ENCODE measurements at places on chromosomes 7 and 10. TPM values are rescaled to one million over a fixed set of nuclear protein-coding genes. Genes with fewer than 3 reads are reported as not detected.

GRCh38 chr7:158023681-158024350 is 563.8 kb downstream of the PTPRN2 start:
- H3K27me3 ChIP-seq = peaks cover 6% of the 10 kb centered on the region
- peaks cover 25% of the 10 kb centered on the region for H3K36me3 ChIP-seq
- H3K27ac ChIP-seq = no peak overlapping the region
- H3K4me3 ChIP-seq = no peak overlapping the region

DNA sequence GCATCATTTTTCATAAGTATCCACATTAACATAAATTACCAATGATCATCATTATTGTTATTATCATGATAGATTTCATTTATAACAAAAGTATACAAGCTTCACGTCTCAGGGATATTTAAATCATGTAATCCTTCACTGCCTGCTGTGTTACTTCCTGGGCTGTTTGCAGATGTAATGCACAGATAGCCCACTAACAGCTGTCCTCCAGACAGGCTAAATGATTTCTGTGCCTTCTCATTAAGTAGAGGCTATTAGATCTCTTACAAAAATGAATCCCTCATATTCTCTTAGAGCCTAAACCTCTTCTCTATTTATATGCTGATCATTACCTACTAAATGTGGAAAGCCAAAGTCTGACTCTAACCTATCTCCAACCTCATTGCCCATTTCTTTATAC is 9.3 kb downstream of the PCLO start:
- peaks cover 3% of the 10 kb centered on the region for H3K27me3 ChIP-seq
- no peaks in the 10 kb centered on the region for H3K36me3 ChIP-seq
- no peak overlapping the region for H3K27ac ChIP-seq

- no peak overlapping the region for H3K27ac ChIP-seq
- H3K4me3 ChIP-seq = no peak overlapping the region
- no peaks in the 10 kb centered on the region for H3K4me1 ChIP-seq
Measured at GRCh38 chr10:74160013-74160412, 9.0 kb downstream of the ADK start.

DNA sequence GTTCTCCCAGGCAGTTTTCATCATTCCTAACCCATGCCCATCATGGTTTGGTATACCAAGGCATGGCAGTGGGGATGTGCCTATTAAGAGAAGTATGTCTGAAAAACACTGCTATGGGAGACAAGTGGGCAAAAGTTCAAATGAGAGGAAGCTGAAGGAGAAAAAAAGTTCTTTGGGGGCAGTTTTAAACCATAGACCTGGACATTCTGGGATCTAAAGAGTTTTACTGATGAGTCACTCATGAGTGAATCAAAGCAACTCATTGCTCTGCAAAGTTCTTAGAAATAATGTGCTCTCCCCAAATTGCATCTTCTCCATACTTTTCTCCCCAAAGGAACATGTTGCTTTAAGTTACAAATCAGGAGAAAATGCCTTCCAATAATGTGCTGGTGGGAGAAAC is 256.9 kb upstream of the MTPN start:
- H3K27ac ChIP-seq = no peak overlapping the region
- H3K4me3 ChIP-seq = no peak overlapping the region
- H3K4me1 ChIP-seq = no peaks in the 10 kb centered on the region
- peaks cover 8% of the 10 kb centered on the region for H3K36me3 ChIP-seq
- no peak for DNase-seq
- H3K27me3 ChIP-seq = peaks cover 7% of the 10 kb centered on the region

The RPEL1 gene
- not detected for total RNA-seq

DNA sequence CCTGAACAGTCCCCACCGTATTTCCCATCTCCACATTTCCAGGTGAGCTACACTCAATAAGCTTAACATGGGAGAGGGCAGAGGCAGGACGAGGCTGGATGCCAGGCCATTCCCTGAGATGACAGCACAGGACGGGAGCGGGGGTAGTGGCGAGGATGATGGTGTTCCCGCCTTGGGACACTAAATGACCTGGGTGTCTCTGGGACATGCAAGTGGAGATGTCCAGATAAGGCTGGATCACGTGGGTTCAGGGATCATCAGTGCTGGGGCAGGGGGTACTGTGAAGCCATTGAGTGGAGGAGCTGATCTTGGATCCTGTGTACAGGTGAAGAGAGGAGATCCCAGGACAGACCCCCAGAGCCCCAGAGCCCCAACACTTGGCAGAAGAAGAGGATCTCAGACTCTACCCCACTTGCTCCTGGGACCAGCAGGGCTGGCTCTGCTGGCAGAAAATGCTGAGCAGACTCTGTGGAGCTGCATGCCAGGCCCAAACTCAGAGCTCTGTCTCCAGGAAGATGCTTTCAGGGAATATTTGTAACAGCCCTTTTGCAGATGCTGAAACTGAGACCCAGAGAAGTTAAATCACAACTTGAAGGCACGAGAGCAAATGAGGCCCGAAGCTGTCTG is 29.7 kb upstream of the HSPA12A start:
- DNase-seq = no peak
- H3K4me3 ChIP-seq = no peak overlapping the region
- peaks cover 4% of the 10 kb centered on the region for H3K36me3 ChIP-seq
- H3K27ac ChIP-seq = no peak overlapping the region

DNA sequence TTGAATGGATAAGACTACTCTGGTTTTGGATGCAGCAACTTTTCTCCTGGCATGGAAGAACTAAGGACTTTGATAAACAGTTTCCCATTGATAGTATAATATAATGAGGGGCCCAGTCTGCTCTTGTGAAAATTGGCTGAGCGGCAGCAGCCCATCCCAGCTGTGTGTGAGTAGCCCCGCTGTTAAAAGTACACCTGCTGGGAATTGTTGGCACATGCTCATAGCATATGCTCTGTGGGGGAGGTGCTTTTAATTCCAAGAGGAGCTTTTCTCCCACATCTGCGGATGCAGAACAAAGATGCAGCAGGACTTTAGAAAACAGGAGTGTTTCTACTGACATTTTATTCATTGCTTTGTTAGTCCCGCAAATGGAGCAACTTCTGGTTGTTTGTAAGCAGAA is 19.0 kb downstream of the SRI start:
- H3K36me3 ChIP-seq = peaks cover 19% of the 10 kb centered on the region
- no peak overlapping the region for H3K27ac ChIP-seq
- DNase-seq = no peak
- no peak overlapping the region for H3K4me3 ChIP-seq
- H3K4me1 ChIP-seq = peaks cover 11% of the 10 kb centered on the region

The MET gene
- 35.1 TPM for total RNA-seq

The AGR3 gene
- not detected for total RNA-seq

The PRRT4 gene
- 10.8 TPM for total RNA-seq

- no peaks in the 10 kb centered on the region for H3K36me3 ChIP-seq
- peaks cover 2% of the 10 kb centered on the region for H3K4me1 ChIP-seq
- DNase-seq = no peak
- no peak overlapping the region for H3K27ac ChIP-seq
Measured at GRCh38 chr7:42645906-42646305, 266.0 kb downstream of the C7orf25 start.

GRCh38 chr10:95729323-95730055 is 26.5 kb upstream of the ENTPD1 start:
- DNase-seq = no peak
- H3K4me3 ChIP-seq = no peak overlapping the region
- H3K4me1 ChIP-seq = peaks cover 28% of the 10 kb centered on the region
- peak overlapping the region; percentile 99 for H3K27ac ChIP-seq
- H3K36me3 ChIP-seq = peaks cover 8% of the 10 kb centered on the region
- peaks cover 3% of the 10 kb centered on the region for H3K27me3 ChIP-seq

DNA sequence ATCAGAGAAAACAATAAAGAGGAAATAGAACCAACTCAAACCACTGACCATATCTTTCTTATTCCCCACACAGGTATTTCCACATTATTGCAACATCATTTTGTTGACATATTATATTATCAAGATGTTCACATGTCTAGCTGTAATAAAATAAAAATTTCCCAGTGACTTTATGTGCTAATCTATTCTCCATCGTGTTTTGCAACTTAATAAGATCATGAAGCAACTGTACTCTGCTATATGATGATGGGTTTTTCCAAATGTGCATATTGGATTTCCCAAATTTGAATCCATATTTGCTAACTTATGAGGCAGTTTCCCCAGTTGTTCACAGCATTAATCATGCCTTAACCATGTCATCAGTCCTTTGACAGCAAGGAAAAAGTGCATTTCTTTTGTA is 127.8 kb downstream of the ITGB8 start:
- DNase-seq = no peak
- H3K4me1 ChIP-seq = no peaks in the 10 kb centered on the region
- no peak overlapping the region for H3K4me3 ChIP-seq
- no peaks in the 10 kb centered on the region for H3K36me3 ChIP-seq
- H3K27me3 ChIP-seq = no peaks in the 10 kb centered on the region

- H3K36me3 ChIP-seq = no peaks in the 10 kb centered on the region
- no peak overlapping the region for H3K27ac ChIP-seq
- no peak for DNase-seq
- H3K27me3 ChIP-seq = no peaks in the 10 kb centered on the region
- H3K4me1 ChIP-seq = peaks cover 8% of the 10 kb centered on the region
Measured at GRCh38 chr7:107860981-107861652, 29.9 kb upstream of the DLD start.

- H3K36me3 ChIP-seq = no peaks in the 10 kb centered on the region
- H3K4me1 ChIP-seq = no peaks in the 10 kb centered on the region
- DNase-seq = no peak
- H3K27ac ChIP-seq = no peak overlapping the region
Measured at GRCh38 chr10:133170092-133170491, 10.1 kb downstream of the KNDC1 start.

The PRSS58 gene
- total RNA-seq = not detected

Measured in endothelial cell (in vitro differentiated cells).